ENCODE measurements at places on chromosomes 16 and 17. TPM values are rescaled to one million over a fixed set of nuclear protein-coding genes. Genes with fewer than 3 reads are reported as not detected.
A peak's percentile ranks its signal among the peaks of the same experiment; 100 is the strongest.

GRCh38 chr16:53132406-53132805 lies 77.6 kb downstream of the CHD9 start:
- no peak for DNase-seq

The C16orf54 gene
- total RNA-seq = 3.5 TPM

DNA sequence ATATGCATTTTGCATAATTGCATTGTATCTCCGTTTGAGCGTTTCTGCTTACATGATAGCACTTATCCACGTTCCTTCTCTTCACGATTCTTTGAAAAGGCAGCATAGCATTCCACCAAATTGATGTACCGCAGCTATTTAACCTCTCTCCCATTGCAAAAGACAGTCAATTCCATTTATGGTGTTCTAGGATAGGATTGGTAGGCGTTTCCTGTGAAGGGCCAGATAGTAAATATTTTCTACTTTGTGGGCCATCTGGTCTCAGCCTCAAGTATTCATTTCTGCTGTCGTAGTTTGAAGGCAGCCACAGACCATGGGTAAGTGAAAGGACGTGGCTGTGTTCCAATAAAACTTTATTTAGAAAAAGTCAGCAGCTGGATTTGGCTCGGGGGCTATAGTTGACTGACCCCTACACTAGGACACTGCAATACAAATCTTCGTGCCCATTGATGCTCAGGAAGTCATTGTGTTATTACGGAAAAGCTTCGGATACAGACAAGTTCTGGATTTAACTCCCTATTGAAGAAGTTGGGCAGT lies 10.1 kb downstream of the SNX29 start:
- no peak for DNase-seq

The ICAM2 gene
- total RNA-seq = not detected

GRCh38 chr17:4527566-4528125 lies 27.5 kb downstream of the MYBBP1A start:
- DNase-seq = no peak

DNA sequence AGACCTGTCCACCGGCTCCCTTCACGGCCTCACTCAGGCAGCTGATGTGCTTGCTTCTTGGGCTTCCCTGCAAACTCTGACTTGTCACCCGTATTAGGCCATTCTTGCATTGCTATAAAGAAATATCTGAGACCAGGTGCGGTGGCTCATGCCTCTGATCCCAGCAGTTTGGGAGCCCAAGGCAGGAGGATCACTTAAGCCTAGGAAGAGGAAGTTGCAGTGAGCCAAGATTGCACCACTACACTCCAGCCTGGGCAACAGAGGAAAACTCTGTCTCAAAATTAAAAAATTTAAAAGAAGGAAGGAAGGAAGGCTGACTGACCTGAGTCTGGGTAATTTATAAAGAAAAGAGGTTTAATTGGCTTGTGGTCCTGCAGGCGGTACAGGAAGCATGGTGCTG lies 17.0 kb downstream of the SOST start:
- no peak for DNase-seq

- no peak for DNase-seq
Observed at GRCh38 chr17:5694551-5694950, 110.2 kb upstream of the NLRP1 start.

GRCh38 chr16:10883004-10883403 lies 6.0 kb downstream of the CIITA start:
- peak; percentile 68 for DNase-seq

GRCh38 chr16:57846078-57846697 lies 43.9 kb upstream of the KIFC3 start:
- peak; percentile 47 for DNase-seq

- no peak for DNase-seq
Observed at GRCh38 chr16:27718201-27719105, 168.5 kb downstream of the KATNIP start.
